ENCODE measurements at places on chromosomes 1 and 21.

- no peak for DNase-seq
Observed at GRCh38 chr1:156852418-156852874, 6.5 kb downstream of the INSRR start.

DNA sequence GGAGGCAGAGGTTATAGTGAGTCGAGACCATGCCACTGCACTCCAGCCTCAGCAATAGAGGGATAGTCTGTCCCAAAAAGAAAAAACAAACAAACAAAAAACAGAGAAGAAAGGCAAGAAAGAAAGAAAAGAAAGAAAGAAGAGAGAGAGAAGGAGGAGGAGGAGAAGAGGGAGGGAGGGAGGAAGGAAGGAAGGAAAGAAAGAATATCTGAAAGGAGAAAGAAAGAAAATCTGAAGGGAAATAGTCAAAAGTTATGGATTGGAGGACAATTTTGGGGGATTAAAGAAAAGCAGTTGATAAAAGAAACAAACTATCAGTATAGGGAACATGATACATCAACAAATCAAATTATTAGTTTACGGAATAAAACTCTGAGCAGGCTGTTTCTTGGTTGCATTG lies 67.4 kb upstream of the TBX15 start:
- no peak for DNase-seq

DNA sequence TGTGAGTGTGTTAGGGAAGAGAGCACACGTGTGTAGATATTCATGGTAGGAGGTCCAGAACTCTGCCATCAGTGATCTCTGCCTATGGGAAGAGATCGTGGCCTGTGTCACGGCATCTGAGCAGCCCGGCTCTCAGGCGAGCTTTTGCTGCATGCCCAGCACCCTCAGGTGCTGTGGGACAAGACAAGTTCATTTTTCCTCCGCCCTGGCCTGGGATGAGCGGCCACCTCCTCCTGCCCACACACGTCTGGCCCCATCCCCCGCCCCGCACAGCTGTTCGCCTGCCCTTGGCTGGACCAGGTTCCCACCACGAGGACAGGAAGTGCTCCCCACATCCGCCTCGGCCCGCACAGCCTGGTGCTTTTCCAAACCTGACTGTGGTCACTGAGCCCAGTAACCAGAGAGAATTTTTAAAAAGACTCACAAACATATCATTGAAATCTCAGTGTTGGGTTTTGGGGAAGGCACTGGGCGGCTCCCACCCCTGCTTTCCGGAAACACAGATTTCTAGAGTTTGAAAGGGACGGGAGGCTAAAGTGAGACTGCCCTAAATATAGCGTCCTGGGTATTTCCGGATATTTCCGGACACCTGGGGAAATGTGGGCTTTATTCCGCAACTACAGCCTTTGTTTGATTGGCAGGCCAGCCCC lies 18.0 kb downstream of the BMP8A start:
- DNase-seq, result no peak

- no peak for DNase-seq
Observed at GRCh38 chr1:17276568-17276967, 27.7 kb downstream of the PADI3 start.

- DNase-seq, result no peak
Observed at GRCh38 chr1:54989968-54990810, 8.5 kb upstream of the BSND start.

GRCh38 chr1:167161242-167161641 lies 59.4 kb upstream of the POU2F1 start:
- DNase-seq, result no peak

- no peak for DNase-seq
Observed at GRCh38 chr1:201223852-201224665, 33.4 kb downstream of the IGFN1 start.

- no peak for DNase-seq
Observed at GRCh38 chr1:25821630-25822091, 1.9 kb downstream of the MTFR1L start.

- DNase-seq, result no peak
Observed at GRCh38 chr1:56206391-56206790, 373.0 kb downstream of the PLPP3 start.
